Stimulated activated CD8-positive, alpha-beta memory T cell treated with anti-CD3 and anti-CD28 coated beads, Interleukin-7, amount 100 ng/mL, for 48 hours (primary cell): ENCODE measurements at places on chromosomes 7 and 10.

GRCh38 chr7:108451296-108451848 lies 4.9 kb downstream of the NRCAM start:
- no peak for DNase-seq

DNA sequence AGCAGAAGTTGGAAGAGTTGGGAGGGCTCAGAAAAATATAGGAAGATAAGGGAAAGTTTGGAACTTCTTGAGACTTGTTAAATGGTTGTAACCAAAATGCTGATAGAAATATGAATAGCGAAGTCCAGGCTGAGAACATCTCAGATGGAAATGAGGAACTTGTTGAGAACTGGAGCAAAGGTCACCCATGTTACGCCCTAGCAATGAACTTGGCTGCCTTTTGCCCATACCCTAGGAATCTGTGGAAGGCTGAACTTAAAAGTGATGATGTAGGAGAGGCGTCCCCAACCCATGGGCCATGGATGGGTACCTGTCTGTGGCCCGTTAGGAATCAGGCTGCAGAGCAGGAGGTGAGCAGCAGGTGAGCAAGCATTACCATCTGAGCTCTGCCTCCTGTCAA lies 347.8 kb downstream of the ARL4A start:
- no peak for DNase-seq

GRCh38 chr7:25223206-25223605 lies 5.1 kb downstream of the NPVF start:
- DNase-seq: no peak

- DNase-seq: no peak
Measured at GRCh38 chr7:157656195-157656769, 319.5 kb downstream of the DNAJB6 start.

DNA sequence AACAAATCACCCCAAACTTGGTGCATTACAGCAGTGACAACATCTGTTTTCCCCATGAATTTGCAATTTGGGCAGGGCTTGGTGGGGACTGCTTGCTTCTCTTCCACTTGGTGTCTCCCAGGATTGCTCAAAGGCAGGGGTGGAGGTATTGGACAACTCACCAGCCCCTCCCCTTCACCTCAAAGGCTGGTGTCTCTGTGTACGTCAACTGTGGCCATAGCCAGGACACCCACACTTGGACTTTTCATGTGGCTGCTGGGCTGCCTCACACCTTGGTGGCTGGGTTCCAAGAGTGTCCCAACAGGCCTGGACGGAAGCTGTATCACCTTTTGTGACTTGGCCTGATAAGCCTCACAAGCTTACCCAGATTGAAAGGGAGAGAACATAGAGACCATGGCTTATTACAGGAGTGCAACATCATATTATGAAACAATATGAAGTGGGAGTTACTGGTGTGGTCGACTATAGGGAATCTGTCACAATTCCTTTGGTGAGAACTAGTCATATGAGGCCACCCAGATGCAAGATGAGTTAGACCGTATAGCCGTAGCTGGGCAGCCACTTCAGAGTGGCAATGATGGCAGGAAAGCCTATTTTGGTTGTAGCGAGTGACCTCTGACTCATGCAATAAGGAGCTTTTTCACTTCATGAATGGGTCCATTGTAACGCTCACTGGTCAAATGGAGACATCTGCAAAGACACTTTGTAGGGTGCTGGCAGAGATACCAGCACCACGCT lies 187.6 kb upstream of the ITGB1 start:
- DNase-seq: no peak

DNA sequence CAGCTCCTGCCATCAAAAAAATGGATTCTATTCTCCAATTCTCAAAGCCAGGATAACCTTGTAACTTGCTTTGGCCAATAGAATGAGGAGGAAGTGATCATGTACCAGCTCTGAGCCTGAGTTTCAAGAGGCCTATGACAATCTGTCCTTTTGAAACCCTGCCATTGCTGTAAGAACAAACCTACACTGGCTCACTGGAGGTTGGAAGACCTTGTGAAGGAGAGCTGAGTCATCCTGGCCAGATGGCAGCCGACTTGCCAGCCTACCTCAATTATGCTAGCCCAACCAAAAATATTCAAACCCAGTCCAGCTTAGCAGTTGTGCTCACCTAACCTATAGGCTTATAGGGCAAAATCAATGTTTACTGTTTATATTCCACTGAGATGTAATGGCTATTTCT lies 93.0 kb downstream of the HGF start:
- no peak for DNase-seq

GRCh38 chr7:95004618-95005247 lies 97.3 kb downstream of the PPP1R9A start:
- DNase-seq: no peak

GRCh38 chr10:87664276-87664701 lies 4.6 kb downstream of the PAPSS2 start:
- DNase-seq: no peak

- DNase-seq: no peak
Measured at GRCh38 chr7:83455612-83456011, 193.3 kb downstream of the SEMA3E start.

DNA sequence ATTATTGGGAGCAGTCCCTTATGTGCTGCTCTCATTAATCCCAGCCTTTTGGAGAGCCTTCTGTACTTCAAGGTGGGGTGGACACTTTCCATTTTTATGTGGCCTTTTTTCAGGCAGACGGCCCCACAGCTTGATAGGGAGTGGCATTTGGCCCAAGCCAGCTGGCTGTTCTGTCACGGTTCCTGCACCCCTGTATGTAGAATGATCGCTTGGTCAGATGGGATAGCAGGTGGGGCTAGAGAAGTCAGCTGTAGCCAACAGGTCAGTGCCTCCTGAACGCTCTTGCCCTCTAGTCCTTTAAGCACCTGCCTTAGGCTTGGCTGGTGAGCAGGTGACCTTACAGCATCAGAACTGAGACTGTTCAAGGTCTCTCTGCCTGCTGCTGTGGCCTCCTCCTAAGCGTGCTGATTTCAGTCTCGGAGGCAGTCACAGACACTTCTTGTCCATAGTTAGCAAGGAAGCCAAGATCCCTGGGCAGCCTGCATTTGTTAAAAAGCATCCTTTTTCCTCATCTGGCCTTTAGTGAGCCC lies 95.3 kb downstream of the LRRC4 start:
- DNase-seq: no peak

DNA sequence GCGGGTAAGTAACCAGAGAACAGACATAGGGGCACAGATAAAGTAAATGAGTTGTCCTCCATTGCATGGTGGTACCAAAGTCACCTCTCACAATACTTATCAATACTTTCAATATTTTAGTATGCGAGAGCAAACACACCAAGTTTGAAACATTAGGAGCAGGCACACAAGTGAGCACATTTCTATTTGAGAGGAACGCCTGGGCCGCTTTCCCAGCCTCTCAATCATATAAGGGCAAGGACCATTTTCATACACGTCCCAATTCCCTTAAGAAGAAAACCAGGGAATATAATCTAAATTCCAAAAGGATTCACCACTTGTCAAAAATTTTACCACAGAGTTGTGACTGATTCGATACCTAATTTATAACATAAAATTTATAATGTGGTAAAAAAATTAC lies 7.5 kb downstream of the LMOD2 start:
- no peak for DNase-seq

DNA sequence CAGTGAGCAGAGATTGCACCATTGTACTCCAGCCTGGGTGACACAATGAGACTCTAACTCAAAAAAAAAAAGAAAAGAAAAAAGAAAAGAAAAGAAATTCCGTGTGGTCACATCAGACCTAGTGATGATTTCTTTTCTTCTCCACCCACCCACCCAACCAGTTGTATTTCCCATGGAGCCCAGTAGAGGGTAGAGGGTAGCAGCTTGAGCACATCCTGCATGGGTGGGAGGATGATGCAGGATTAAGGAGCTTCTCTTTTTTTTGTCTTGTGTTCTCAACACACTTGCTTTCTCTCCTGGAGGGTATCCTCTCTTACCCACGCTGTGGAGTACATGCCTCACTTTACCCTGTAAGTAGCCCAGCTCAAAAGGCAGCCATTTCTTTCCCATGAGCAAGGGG lies 118.6 kb upstream of the CARD11 start:
- DNase-seq: no peak

GRCh38 chr7:5172196-5172775 lies 17.7 kb upstream of the WIPI2 start:
- DNase-seq: no peak

- DNase-seq: no peak
Measured at GRCh38 chr10:47282005-47282656, 17.9 kb upstream of the GDF10 start.

DNA sequence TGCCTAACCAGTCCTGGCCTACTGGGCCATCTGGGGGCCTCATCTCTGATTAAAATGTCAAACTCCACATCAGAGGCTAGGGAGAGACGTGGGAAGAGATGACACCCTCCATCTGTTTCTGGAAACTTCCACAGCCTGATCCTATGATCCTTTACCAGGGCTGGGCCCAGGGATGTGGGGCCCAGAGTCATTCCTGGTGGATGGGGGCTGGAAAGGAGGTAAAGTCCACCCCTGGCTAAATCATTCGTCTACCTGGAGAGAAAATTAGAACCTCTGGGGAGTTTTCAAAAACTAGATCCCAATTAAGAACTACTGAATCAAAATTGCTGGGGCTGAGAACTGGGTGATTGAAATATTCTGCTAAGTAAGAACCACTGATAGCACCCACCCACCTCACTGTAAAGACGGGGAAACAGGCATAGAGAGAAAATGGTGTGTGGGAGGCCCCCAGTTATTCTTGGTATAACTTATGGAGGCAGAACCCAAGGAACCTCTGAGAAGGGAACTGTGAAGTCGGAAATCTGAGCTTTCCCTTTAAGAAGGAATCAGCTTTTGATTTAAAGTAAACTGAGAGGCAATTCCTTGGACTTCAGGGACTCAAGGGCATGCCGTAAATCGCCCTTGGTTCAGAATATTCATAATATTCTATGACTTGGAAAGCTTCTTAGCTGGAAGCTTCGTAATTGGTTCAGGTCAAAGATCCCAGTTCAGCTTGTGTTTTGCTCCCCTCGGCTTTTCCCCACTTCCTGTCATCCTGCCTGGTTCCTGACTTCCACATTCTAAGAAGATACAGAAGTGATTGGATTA lies 53.1 kb downstream of the PRKAG2 start:
- no peak for DNase-seq

- DNase-seq: no peak
Measured at GRCh38 chr10:119116326-119116951, 12.5 kb downstream of the DENND10 start.

DNA sequence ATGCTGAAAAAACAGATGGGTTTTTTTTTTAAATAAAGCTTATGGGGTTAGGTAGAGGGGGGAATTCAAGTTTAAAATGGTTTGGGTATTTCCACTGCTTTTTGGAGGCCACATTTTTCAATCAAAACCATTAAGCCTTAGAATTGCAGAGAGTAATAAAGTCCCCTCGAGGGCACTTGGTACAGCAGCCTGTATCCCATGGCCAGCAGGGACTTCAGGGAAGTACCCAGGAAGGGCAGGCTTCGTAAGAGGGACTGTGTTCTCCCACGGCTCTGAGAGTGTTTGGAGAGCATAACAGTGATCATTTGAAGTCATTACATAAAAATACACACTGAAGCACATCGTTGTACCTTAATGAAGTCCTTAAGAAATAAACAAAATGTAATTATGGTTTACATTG lies 432.7 kb downstream of the DPP6 start:
- no peak for DNase-seq

DNA sequence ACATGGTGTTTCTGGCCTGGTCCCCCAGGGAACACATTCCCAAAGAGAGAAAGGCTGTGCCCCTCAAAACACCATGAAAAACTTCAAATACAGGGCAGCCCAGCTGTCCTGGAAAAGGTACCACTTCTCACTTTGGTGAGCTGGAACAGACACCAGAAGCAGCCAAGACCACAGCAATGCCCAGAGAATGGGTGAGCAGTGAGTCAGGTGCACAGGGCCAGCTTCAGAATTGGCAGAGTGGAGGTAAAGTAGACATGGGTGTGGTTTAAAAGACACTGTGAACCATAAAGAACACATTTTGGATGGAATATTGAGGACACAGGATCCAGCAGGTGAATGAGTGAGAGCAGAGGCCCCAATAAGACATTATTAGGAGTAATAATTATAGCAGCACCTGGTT lies 51.3 kb downstream of the FAM13C start:
- DNase-seq: no peak

DNA sequence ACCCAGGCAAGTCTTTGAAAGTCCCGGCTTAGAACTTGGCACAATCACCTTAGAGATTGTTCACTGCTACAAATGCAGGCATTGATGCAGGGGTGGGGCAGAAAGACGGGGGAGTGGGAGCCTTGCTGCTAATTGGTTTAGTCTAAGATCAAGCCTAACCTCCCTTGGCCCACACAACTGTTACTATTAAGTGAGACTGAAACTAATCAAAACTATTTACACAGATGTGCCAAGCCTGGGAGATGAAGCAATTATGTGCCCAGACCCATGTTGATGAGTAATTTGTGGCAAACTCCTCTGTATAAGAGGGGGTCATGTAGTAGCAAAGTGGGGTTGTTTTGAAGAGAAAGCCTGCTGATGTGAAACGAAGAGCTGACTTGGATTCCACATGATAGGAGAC lies 178.2 kb upstream of the ITGB1 start:
- no peak for DNase-seq

GRCh38 chr7:143967398-143967797 lies 12.8 kb downstream of the OR2F1 start:
- no peak for DNase-seq

GRCh38 chr10:130493021-130493420 lies 356.8 kb downstream of the GLRX3 start:
- DNase-seq: no peak

GRCh38 chr10:75281974-75282373 lies 46.2 kb upstream of the COMTD1 start:
- no peak for DNase-seq

GRCh38 chr10:33229949-33230267 lies 104.6 kb downstream of the NRP1 start:
- DNase-seq: no peak

DNA sequence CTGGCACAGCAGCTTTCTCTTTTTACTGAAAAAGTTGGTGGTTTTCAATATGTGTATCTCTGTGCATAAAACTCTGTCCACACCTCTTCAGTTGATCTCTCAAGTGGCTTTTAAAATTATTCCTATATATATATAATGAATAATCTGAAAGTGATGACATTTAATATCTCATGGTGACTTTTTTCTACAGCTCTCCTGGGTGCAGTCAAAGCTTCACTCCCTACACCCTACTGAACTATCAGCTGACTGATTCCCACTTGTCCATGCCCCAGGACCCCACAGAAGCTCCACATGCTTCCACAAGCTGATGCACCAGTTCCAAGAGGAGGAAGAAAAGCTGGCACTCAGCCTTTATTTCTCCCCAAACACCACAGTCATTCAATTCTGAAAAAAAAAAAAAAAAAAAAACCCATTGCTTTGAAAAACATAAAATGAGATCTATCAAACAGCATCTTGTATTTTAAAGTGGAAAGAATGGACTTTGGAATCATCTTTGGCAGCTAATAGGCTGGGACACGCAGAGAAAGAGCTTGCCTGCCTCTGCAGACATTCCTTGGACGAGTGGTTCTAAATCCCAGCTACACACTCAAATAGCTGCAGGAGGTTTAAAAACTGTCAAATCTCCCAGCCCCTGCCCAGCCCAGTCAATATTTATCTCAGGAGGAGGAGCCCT lies 75.3 kb upstream of the GDF10 start:
- no peak for DNase-seq

GRCh38 chr10:34347131-34347530 lies 468.0 kb downstream of the PARD3 start:
- no peak for DNase-seq

- DNase-seq: no peak
Measured at GRCh38 chr7:155009570-155010157, 6.7 kb upstream of the PAXIP1 start.

- no peak for DNase-seq
Measured at GRCh38 chr7:64945503-64946175, 42.6 kb downstream of the ZNF273 start.

- no peak for DNase-seq
Measured at GRCh38 chr10:27506280-27506679, 2.2 kb downstream of the RAB18 start.

GRCh38 chr7:69166979-69167516 lies 431.2 kb upstream of the AUTS2 start:
- no peak for DNase-seq
